ENCODE measurements at places on chromosomes 5 and 9.

- peak; percentile 4 for DNase-seq
These were observed 132.6 kb downstream of the MRPL36 start for GRCh38 chr5:1666812-1667588.

- DNase-seq, result peak; percentile 72
These were observed 13.6 kb downstream of the UBE2D2 start for GRCh38 chr5:139574641-139575312.

GRCh38 chr9:130539420-130540223, 39.8 kb upstream of the FUBP3 start:
- peak; percentile 78 for DNase-seq

DNA sequence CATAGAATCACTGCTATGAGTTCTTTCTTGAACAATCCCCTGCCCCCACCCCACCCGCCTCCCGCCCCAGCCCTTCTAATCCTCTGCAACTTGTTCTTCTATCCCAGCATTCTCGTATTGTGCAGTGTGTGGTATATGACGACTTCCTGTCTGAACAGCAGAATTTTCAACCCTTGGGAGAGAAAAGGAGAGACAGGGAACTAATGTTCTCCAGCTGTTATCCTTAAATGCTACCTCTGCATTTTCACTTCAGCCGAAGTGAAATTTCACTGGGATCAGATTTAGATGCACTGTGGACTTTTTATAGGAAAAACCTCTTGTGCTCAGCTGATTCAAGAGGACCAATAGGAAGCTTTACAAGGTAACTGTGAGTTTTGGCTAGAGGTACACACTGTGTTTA, 2.2 kb downstream of the FBXL7 start:
- peak; percentile 67 for DNase-seq

DNA sequence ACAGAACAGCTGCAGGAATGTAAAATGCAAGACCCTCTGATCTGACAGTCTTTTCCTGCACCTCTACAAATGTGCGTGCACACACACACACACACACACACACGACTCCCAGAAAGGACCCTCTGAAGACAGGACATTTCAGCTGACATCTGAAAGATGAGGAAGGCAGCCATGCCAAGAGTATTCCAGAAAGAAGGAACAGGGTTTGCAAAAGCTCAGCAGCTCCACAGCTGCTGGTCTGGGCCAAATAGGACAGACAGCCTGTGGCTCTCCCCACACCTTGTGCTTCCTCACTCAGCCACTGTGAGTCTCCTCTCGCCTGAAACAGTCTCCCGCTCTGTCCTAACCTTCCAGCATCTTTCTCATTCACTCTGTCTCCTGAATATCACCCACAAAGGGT, 189.0 kb downstream of the PALM2AKAP2 start:
- DNase-seq, result no peak

GRCh38 chr9:87441251-87441650, 56.4 kb upstream of the DAPK1 start:
- DNase-seq, result no peak

DNA sequence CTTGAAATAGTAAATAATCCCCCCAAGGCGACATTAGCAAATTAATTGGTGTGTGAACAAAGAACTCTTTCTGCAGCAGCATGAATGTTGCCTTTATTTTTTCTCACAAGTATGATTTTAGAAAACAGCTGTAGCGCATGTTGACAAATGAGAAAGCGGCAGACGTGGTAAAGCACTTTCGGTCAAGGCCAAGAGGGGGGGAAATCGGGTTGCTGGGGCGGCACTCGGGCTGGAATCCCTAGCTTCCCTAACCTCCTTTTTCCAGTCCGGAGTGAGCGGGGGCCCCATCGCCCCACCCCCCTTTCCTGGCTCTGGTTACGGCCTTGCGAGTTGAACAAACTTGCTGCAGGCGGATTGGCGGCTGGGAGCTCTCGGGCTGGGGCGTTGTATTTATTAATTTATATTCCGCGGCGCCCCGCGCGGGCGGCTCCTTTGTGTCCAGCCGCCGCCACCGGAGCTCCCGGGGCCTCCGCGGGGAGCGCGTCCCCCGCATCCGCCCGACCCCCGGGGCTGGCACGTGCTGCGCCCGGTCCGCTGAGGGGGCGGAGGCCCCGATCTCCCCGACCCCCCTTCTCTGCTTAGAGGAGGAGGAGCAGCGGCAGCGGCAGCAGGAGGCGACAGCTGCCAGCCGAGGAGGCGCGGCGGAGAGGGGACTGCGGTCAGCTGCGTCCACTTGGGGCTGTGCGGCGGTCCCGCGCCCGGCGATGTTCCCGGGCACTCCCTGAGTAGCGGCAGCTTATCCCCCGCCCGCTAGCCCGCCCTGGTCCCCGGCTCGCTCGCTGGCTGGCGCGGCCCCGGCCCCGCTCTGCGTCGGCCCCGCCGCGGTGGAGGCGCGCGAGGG, at the start of gene RHOBTB3:
Gene RHOBTB3, plus strand, starts transcription at position 607 of the 841 bp plus-strand sequence. CDS start 347 bp downstream, outside the sequence.
- peak; percentile 95 for DNase-seq

DNA sequence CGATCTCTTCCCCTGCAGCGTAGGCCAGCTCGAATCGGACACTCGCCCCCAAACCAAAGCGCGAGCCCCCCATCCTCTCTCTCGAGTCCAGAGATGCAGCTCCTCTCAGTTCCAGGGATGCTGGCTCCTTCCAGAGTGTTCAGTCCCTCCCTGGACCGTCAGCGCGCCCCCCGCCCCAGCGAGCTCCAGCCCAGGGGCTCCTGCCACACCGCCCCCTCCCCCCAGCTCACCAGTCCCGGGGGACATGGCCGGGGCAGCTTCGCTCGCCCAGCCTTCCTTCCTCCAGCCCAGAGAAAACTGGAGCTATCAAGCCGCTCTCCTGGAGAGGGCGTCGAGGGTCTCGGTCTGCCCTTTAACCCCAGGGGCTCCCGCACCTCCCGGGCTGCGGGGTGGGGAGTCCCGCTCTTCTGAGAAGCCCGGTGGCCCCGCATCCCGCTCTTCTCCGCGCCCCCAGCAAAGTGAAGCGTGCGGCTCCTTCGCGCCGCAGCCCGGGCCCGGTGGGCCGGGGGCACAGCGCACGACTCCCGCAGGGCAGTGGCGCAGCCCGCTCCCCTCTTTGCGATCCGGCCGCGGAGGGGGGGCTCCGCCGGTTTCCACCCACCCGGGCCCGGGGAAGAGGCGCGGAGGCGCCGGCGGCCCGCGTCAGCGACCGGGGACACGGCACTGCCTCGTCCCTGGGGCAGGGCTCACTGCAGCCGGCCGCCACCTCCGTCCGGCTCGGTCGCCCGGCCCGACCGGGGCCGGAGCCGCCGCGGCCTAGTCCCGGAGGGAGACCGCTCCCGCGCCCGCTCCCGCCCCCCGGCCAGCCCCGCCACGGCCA, 587 bp downstream of the MIER3 start:
- peak; percentile 56 for DNase-seq

DNA sequence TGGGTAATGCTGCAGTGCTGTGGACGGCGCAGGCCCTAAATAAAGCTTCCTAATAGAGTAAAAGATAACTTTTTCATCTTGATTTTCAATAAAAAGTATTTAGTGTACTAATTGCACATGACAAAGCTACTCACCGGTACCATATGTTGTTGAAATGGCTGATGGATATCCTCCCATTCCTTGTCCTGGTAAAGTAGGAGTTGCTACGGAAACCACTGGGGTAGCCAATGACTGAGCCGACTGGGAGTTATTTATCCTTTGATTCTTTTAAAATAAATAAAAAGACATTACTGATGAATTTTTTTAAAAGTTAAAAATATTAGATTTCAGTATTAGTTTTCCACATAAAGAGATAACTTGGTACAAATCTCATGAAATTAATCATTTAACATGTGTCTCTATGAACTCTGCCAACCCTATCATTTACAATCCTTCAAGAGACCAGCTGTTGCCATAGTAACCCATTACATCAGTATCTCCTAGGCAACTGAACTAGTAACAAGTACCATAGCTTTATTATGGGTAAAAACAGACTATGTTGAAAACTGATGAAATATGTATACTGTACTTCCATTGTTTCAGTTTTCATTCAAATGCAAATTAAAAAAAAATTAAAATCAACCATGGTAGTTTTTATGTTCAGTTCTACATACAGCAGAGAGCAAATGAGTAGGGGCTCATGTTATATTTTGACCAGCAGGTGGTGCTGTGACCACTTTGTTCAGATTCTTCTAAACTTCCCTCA, 153.7 kb downstream of the MEF2C start:
- DNase-seq, result peak; percentile 92

- no peak for DNase-seq
These were observed 28.0 kb downstream of the LCP2 start for GRCh38 chr5:170269579-170269978.

DNA sequence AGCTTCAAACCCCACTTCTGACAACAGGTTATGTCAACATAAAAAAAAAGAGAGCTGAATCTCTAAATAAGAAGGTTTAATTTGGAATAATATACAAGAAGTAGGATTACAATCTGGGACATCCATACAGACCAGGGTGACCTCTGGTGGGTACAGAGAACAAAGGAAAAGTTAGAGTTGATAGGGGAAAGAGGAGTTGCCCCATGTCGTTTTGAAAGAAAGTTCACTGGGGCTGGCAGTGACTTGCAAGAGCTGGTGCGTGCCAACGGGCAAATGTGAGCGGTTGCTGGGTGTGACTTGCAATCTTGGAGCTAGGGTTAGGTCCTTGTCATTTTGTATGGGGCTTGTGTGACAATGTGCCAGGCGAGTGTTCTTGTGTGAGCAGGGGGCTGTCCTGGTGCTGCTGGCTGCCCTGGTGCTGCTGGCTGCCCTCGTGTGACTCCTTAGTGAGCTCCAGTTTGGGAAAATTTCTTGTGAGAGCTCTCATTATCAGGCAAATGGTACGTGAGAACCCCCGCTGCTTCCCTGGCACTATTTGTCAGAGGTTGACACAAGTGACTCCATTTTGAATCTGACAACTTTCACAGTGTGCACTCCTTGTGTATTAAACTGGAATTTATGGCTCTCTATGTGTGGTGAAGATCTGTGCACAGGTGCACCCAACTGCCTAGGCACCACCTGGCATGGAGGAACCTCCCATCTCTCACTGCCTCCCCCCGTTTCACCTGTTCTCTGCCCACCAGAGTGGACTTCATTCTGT, 69.8 kb downstream of the UBE2QL1 start:
- no peak for DNase-seq

DNA sequence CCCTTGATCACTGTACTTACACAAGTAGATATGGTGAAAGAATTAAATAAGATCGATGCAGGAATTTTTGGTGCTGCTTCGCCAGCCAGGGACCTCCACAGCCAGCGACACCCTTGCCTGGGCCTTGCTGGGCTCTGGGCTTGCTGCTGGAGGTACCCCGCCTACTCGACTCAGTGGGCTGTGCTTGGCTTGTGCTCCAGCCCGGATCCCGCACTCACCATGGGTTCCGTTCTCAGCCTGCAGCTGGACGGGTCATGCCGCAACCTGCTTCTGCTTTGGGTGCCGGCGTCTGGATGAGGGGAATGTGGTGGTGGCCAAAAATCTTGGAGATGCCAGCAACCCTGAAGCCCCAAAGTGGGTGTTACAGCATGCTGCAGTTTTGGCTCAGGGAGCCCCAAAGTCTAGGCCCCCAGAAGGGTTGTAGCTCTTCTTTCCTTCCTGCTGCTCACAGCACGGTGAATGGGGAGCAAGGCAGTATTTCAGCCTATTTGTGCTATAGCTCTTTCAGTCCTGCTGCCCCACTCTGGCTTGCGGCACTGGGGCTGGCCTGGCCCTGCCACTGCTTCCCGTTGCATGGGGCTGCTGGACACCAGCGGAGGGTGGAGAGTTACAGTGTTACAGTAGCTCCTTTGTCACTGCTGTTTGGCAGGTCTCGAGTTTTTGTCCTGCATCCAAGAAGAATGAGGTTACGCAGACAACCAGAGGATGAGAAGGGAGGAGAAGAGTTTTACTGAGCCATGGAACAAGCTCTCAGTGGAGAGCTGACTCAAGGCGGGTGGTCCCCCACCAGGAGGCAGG, 48.0 kb downstream of the TARS1 start:
- DNase-seq, result no peak

DNA sequence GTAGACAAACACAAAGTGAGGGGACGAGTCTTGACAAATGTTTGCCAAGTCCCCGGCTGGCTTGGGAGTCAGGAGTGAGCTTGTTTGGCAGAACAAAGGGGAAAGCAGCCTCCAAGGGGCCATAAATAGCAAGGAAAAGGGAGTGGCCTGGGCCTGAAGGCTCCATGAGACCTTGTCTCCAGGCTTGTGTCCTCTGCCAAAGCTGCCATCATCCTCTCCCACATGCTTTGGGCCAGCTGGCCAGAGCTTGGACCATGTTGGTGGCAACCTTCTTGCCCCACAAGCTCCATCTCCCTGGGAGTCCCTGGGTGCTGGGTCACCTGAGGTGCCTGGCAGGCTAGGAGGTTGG, 13.3 kb upstream of the PITX1 start:
- DNase-seq, result no peak

- DNase-seq, result no peak
These were observed 19.4 kb upstream of the FBP2 start for GRCh38 chr9:94613003-94613402.

GRCh38 chr5:180394031-180394636, 41.0 kb upstream of the GFPT2 start:
- DNase-seq, result no peak

GRCh38 chr5:155655569-155655968, 642.0 kb downstream of the KIF4B start:
- DNase-seq, result no peak

DNA sequence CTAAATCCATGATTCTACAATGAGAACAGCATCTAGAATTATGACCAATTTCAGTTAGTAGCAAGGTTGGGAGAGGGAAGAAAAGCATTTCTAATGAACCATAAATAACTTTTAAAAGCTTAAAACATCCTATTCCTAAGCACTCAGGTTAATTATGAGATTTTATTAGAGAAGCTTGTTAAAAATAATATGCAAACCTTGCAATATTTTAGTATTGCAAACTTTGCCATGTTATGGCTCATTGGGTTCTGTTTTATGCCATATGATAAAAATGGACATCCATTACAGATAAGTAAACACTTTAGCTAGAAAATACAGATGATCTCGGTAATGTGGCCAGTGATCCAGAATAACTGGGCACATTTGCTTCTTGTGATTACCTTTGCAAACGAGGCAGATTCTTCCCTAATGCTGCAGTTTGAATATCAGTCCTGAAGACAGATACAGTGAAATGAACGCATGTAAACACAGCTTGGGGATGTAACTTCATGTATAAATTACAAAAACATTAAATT, 447.0 kb downstream of the PLK2 start:
- DNase-seq, result no peak

DNA sequence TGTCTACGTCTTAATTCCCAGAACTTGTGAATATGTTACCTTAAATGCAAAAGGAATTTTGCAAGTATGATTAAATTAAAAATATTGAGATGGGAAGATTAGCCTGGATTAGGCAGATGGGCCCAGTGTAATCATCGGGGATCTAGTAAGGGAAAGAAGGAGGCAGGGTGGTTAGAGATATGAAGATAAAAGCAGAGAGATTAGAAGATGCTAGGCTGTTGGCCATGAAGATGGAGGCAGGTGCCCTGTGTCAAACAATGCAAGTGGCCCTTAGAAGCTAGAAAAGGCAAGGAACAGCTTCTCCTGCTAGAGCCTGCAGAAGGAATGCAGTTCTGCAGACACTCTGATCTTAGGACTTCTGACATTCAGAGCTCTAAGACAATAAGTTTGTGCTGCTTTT, 28.8 kb upstream of the ISOC1 start:
- DNase-seq, result no peak
